GM23338 (cell line): ENCODE measurements at places on chromosomes 12 and 14. TPM values are rescaled to one million over a fixed set of nuclear protein-coding genes. Genes with fewer than 3 reads are reported as not detected.

Gene HOXC4
- total RNA-seq: not detected in 2 replicates

DNA sequence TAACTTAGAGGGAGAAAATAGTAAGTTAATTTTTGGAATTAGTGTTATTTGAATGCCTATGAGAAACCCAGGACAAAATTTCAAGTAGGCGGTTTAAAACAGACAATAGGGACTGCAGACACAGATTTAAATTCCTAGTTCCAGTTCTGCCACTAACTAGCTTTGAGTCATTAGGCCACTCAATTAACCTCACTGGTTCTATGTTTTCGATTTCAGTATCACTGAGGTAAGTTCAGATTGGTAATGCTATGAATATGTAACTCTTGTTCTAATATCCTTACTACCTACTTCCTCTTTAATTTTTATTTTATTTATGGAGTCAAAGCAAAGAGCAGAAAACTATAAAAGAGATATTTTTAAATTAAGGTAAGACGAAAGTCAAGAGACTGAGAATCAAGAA lies 52.6 kb downstream of the GALC start:
- no peak for DNase-seq

DNA sequence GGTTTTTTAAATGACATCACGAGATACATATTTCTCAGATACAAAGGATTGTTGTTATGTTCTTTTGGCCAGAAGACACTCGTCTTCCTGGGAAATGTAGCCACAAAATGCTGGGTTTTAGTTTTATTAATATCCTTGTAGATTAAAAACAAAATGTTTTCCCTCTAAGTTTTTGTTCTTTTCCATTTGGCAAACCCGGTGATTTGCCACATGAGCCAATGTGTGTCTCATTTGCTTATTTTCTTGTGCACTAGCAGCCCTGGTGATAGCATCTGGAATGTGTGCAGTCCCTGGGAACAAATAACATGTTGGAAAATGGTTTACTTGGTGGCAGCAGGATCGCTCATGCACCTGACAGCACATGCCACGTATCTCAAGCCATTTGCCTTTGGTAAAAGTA lies 61.0 kb downstream of the HMGA2 start:
- DNase-seq: no peak

- DNase-seq: no peak
Observed at GRCh38 chr14:37988472-37988871, 219.2 kb upstream of the SSTR1 start.

GRCh38 chr14:74792249-74793039 lies 29.3 kb downstream of the YLPM1 start:
- peak; percentile 72 for DNase-seq

DNA sequence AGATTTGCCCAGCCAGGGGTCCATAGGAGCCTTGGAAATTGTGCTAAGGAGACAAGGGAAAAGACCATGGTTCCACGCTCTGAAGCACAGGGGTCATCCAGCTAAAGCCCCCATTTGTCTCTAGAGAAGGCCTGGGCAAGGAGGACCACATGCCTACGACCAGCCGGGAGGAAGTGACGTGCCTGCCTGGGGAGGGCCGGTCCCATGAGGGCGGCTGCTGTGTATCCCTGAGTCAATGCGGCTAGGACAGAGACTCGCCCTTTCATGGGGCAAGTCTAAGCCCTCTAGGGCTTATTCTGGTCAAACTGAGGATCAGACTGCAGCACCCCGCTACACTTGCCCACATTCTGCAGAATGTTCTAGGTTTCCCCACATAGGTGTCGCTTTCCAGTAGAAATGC lies 20.6 kb upstream of the RIN3 start:
- DNase-seq: no peak
